ENCODE measurements at places on chromosomes 2 and 18.

GRCh38 chr2:53715568-53715967 lies 52.0 kb upstream of the CHAC2 start:
- peaks cover 28% of the 10 kb centered on the region for H3K36me3 ChIP-seq
- H3K4me3 ChIP-seq = no peak overlapping the region
- H3K27ac ChIP-seq = no peak overlapping the region
- DNase-seq = no peak
- no peaks in the 10 kb centered on the region for H3K4me1 ChIP-seq

GRCh38 chr18:2258954-2259353 lies 312.4 kb downstream of the METTL4 start:
- H3K4me1 ChIP-seq = no peaks in the 10 kb centered on the region
- peaks cover 5% of the 10 kb centered on the region for H3K36me3 ChIP-seq
- no peak overlapping the region for H3K27ac ChIP-seq

GRCh38 chr2:45469314-45470099 lies 141.6 kb downstream of the SRBD1 start:
- no peak overlapping the region for H3K4me3 ChIP-seq
- no peak overlapping the region for H3K27ac ChIP-seq
- no peaks in the 10 kb centered on the region for H3K27me3 ChIP-seq
- peaks cover 3% of the 10 kb centered on the region for H3K4me1 ChIP-seq
- H3K36me3 ChIP-seq = no peaks in the 10 kb centered on the region

- H3K36me3 ChIP-seq = peaks cover 3% of the 10 kb centered on the region
- no peak overlapping the region for H3K27ac ChIP-seq
- DNase-seq = no peak
- H3K4me3 ChIP-seq = no peak overlapping the region
- H3K27me3 ChIP-seq = no peaks in the 10 kb centered on the region
Measured at GRCh38 chr18:3321133-3321812, 59.3 kb downstream of the MYL12B start.

GRCh38 chr18:68482815-68483214 lies 232.1 kb downstream of the TMX3 start:
- DNase-seq = no peak
- H3K36me3 ChIP-seq = peaks cover 20% of the 10 kb centered on the region
- H3K27me3 ChIP-seq = no peaks in the 10 kb centered on the region
- no peak overlapping the region for H3K27ac ChIP-seq
- H3K4me1 ChIP-seq = no peaks in the 10 kb centered on the region

DNA sequence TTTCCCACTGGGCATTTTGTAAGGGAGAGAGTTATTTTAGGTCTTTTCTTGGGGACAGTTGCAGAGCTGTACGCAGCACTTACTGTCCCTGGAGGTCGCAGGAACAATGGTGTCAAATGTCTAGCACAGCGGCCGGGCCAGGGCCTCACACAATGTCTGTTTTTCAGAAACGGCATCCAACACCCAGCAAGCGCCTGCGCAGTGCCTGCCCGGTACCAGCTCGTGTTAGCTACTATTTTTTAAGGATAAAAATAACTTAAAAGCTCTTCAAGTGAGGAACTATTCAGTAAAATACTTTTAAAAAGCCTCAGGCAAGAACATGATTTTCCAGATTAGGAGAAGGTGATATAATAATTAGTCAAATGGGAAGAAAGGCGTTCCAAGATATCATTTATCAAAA lies 90.0 kb downstream of the MBP start:
- no peak overlapping the region for H3K27ac ChIP-seq
- no peaks in the 10 kb centered on the region for H3K36me3 ChIP-seq
- H3K4me1 ChIP-seq = no peaks in the 10 kb centered on the region
- DNase-seq = no peak
- no peak overlapping the region for H3K4me3 ChIP-seq

DNA sequence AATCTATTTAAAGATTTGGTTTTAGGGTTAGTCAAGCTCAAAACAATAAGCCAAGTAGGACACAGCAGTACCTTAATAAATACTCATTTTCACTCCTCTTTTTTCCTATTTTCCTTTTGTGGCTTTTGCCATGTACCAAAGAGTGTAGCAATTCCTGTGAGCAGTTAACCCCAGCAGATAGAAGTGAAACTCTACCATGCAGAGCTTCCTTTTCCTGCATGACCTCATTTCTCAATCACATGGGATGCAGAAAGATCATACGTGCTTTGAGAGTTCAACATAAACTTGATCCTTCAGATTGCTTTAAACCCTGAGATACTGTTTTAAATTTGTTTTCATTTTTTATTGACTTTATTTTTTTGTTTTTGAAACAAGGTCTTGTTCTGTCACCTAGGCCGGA lies 99.1 kb upstream of the ARHGAP15 start:
- DNase-seq = no peak
- no peaks in the 10 kb centered on the region for H3K36me3 ChIP-seq
- H3K4me3 ChIP-seq = no peak overlapping the region

- no peaks in the 10 kb centered on the region for H3K27me3 ChIP-seq
- no peaks in the 10 kb centered on the region for H3K36me3 ChIP-seq
- peak; percentile 78 for DNase-seq
Measured at GRCh38 chr2:17538844-17539554, 1.5 kb upstream of the VSNL1 start.

DNA sequence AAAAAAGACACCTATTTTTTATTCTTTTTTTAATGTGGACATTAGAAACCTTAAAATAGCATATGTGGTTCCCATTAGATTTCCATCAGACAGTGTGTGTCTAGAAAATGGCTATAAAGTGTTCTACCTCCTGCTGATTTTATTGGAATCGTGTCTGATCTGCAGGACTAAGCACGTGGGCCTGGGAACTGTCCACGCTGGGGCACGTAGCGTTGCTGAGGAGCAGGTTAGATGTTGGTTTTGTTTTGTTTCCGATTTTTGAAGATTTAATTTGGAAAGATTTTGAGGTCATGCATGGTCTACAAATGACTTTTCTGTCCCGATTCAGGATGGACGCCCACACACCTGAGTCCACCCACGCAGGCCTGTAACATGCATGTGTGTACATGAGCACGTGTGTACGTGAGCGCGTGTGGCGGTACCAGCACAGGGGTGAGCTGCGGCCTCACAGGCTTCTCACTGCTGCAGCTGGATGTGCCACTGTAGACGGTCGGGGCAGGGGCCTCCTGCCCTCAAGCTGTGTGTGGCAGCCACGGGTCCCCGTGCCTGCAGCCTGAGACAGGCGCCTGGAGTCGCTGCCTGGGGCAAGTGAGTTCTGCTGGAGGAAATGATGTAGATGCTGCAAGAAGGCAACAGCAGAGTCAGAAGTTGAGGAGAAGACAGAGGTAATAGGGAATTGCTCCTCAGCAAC lies 99.7 kb upstream of the CTDP1 start:
- H3K4me3 ChIP-seq = no peak overlapping the region
- peak; percentile 20 for DNase-seq
- no peaks in the 10 kb centered on the region for H3K36me3 ChIP-seq
- no peak overlapping the region for H3K27ac ChIP-seq
- no peaks in the 10 kb centered on the region for H3K27me3 ChIP-seq
- no peaks in the 10 kb centered on the region for H3K4me1 ChIP-seq

- H3K4me3 ChIP-seq = no peak overlapping the region
- H3K27ac ChIP-seq = no peak overlapping the region
- no peaks in the 10 kb centered on the region for H3K27me3 ChIP-seq
- no peak for DNase-seq
- no peaks in the 10 kb centered on the region for H3K4me1 ChIP-seq
Measured at GRCh38 chr2:129165006-129165405, 814.5 kb upstream of the RAB6C start.

DNA sequence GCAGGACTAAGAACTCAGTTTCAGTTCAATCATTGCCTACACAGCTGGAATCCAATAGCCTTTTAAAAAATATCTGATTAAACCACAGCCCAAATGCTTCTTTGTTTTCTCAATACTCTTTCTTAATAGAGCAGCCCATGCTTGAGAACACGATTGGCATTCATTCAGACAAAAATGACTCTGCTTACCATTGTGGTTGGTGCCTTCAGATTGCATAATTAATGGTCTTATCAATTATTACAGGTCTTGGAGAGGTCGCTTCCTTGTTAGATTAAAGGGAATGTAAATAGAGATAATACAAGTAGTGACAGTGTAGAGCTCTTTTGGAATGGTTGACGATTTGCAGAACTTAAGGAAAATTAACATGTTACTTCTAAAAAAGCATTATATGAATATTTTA lies 107.2 kb downstream of the RNF152 start:
- no peak overlapping the region for H3K27ac ChIP-seq
- DNase-seq = no peak
- no peaks in the 10 kb centered on the region for H3K27me3 ChIP-seq
- peaks cover 7% of the 10 kb centered on the region for H3K36me3 ChIP-seq

DNA sequence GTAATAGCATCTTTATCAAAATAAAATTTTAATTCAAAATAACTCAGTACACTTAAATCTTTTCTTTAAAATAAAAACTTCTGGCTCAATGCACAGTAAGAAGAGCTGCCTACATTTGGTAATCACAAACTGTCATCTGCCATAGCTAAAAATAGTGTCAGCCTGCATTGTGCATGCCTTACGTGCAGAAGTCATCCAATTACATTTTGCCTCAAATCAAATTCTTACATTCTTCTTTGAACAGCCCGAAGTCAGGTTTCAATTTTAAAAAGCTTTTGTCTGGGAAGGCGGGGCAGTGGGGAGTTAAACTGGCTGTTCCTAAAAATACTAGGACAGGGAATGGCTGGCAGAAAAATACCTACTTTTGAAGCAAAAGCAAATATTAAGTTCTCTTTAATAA lies 51.1 kb downstream of the RTN4 start:
- peaks cover 2% of the 10 kb centered on the region for H3K4me1 ChIP-seq
- no peak overlapping the region for H3K4me3 ChIP-seq
- no peak overlapping the region for H3K27ac ChIP-seq

DNA sequence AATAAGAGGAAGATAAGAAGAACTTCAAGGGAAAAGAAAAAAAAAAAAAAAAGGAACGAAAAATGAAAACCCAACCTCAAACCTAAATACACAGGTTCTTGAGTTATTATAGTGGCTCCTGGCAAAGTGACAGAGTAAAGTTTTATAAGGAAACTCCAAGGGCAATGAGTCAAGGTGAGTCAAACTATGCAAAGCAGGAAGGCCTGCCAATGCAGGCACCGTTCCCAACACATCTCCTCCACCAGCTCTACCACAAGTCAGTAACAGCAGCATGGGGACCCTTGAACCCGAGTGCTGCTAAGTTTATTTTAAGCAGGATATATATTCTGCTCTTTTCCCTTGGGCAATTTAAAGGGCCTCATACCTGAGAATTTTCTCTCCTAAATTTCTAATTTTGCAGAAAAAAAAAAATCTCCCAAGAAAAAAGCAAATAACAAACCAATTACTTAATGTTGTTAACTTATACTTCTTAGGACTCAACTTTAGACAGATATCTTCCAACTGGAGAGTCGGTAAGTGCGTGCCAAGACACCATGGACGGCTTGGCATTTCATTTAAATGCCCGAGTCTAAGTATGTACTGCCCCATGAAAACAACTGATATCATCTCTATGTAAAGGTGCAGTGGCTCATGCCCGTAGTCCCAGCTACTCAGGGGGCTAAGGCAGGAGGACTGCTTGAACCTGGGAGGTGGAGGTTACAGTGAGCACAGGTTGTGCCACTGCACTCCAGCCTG lies 75.7 kb upstream of the TFCP2L1 start:
- H3K27me3 ChIP-seq = no peaks in the 10 kb centered on the region
- no peak overlapping the region for H3K27ac ChIP-seq
- H3K4me3 ChIP-seq = no peak overlapping the region
- no peaks in the 10 kb centered on the region for H3K4me1 ChIP-seq

DNA sequence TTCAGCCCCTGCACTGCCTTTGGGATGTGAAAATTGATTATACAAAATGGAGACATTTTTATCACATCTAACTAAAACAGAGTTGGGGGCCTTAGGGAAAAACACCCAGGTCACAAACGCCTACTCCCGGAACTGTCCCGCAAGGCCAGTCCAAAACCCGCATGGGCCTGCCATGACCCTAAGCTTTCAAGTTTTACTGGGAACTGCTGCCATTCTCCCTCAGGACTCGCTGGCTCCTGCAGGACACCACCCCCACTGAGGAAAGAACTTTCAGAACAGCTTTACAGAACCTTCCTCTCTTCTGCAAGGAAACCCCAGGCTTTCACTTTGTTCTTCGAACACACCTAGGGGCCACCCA lies 320.4 kb upstream of the HS6ST1 start:
- H3K27ac ChIP-seq = peak overlapping the region; percentile 96
- no peaks in the 10 kb centered on the region for H3K36me3 ChIP-seq
- DNase-seq = no peak
- H3K4me1 ChIP-seq = peaks cover 20% of the 10 kb centered on the region
- H3K4me3 ChIP-seq = no peak overlapping the region

DNA sequence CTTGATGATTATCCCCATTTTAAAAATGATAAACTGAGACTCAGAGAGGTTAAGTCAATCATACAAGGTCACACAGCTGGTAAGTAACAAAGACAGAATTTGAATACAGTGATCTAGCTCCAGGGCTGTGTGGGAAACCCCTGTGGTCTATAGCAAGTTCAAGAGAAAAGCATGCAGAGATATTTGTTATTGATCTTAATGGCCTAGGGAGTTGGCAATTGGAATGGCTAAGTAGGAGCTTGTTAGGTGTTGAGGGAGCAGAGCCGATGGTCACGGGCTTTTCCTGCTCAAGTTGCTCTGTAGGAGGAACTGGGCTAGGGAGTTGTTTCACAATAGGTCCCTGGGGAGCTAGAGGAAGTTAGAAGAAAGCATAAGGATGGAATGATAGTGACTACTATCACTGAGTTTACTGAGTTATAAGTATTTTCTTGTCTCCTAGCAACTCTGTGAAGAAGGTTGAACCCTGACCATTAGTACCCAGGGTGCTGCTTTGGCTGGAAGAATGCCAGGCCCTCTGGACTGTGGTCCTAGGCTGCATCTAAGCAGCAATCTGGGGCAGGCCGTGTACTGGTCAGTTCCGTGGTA lies 30.0 kb downstream of the RNF125 start:
- no peaks in the 10 kb centered on the region for H3K27me3 ChIP-seq
- H3K4me1 ChIP-seq = no peaks in the 10 kb centered on the region
- no peak overlapping the region for H3K4me3 ChIP-seq
- H3K27ac ChIP-seq = no peak overlapping the region

- H3K36me3 ChIP-seq = no peaks in the 10 kb centered on the region
- H3K27me3 ChIP-seq = no peaks in the 10 kb centered on the region
- no peak overlapping the region for H3K4me3 ChIP-seq
- no peak for DNase-seq
- H3K27ac ChIP-seq = no peak overlapping the region
- H3K4me1 ChIP-seq = no peaks in the 10 kb centered on the region
Measured at GRCh38 chr18:34773378-34773777, 63.3 kb downstream of the DTNA start.

DNA sequence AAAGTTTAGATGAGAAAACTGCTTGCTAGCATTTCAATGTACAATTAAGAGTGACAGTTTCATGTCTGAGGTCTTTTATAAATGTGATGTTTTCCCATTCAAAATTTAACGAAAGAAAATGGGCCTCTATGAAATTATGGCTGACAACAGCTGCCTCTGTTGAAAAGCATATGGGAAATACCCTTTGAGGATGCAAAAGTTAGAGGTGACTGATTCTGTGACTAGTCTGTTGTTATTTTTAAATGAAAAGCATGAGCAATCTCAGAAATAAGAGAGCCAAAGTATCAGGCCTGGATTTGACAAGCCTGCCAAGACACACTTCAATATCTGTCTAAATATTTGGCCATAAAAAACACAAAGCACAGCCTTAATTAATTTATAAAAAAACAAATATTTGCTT lies 580.8 kb downstream of the ERBB4 start:
- no peak for DNase-seq
- H3K4me1 ChIP-seq = no peaks in the 10 kb centered on the region
- H3K27ac ChIP-seq = no peak overlapping the region
- no peak overlapping the region for H3K4me3 ChIP-seq
- no peaks in the 10 kb centered on the region for H3K36me3 ChIP-seq

Data from H9 (cell line).